ENCODE measurements at places on chromosomes 2 and 18.

- DNase-seq = no peak
Measured at GRCh38 chr18:78981989-78982620, 2.5 kb downstream of the SALL3 start.

DNA sequence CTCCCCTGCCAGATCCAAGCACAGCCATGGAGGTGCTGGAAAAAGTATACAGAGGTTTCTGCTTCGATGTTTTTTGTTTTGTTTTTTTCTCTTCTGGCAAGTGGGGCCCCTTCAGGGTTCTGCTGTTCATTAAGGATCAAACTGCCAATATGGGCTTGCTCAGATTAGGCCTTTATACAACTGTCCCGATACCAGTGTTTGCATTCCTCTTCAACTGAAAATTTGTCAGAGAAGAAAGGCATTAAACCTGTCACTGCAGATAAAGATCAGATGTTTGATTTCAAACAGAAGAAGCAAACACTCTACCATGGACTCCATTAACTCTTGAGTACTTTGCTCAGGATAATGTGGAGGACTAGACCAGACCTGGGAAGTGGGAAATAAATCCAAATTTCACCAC, 396.0 kb upstream of the SMIM21 start:
- no peak for DNase-seq

DNA sequence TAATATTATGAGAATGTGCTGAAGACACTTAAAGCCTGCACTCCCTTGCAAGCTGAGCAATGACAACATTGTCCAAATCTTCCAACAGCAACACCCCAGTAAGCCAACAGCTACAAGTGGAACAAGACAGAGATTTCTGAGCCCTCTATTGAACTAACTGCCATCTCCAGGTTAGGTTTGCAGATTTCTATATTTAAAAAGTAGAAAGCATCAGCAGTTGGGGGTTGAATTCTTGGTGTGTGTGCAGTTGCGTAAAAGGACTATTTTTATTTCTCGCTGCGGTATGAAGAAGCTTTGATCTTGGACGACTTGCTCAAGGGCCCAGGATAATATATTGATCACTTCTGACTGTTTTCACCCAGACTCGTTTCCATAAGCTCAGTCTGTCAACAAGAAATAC, 106.2 kb upstream of the ZFP36L2 start:
- no peak for DNase-seq

GRCh38 chr2:136008205-136008865, 22.9 kb upstream of the DARS1 start:
- DNase-seq = no peak

GRCh38 chr2:18500333-18500732, 60.1 kb downstream of the RDH14 start:
- DNase-seq = no peak

DNA sequence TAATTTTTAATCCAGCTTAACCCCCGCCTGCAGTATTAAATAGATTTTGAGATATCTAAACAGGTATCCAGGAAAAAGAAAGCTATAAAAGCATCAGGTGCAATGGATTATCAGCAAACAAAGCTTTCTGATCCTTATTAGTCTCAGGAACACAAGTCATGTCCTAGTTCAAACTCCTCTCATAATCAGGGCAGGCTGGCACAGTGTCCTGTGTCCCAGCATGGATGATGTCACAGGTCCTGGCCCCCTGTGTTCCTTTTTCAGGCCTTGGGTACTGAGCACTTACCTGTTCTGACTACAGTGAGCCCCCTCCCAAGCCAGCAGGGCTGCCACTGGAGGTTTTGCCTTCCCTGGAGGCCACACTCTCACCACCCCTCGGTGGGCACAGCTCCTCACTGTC, 19.5 kb upstream of the MRO start:
- DNase-seq = no peak
